Stimulated activated CD4-positive, alpha-beta T cell treated with anti-CD3 and anti-CD28 coated beads, TNF-alpha, amount 100 ng/mL, for 48 hours (primary cell): ENCODE measurements at places on chromosomes 5 and 9.

GRCh38 chr5:96014395-96014794 is 52.7 kb upstream of the ELL2 start:
- DNase-seq = no peak

DNA sequence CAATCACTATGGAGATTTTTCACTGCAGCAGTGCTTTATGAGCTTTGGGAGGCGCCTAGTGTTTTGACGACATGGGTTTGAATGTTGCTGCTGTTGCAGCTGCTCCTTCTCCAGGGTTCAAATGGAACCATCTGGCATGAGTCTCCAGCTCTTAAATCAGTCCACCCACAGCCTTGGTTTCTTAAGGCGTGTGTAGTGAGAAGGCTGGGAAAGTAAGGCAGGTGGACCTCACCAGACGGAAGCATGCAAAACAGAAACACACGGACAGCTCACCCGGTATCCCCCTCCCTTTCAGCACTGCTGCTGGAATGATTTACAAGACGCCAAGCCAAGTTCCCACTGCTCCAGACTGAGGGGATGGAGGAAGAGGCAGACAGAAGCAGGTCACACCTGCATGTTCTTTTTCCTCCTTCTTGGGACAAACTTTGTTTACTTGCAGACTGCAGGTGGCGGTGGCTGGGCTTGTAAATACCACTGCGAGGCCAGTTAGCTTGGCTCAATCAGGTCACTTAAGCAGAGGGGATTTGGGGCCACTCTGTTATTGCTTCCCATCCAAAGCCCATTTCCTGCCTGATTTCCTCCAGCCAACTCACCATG is 47.4 kb downstream of the ADAM19 start:
- no peak for DNase-seq

DNA sequence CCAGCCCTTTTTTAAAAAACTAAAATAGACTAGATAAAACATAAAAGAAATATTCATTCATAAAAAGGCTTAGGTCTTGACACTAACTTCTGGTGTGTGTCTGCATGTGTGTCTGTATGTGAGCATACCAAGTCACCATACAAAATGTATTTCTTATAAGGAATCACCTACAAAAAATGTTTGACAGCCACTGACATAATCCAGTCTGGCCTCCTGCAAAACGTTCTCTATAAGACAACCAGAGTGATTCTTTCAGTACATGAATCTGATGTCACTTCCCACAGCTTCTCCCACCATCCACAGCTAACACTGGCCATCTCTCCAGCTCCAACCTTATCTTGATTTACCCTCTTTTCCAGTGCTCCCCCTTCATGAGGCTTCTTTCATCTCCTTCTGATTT is 192.3 kb downstream of the TLE1 start:
- DNase-seq = no peak

- DNase-seq = peak; percentile 83
These were observed 73.1 kb downstream of the STK10 start for GRCh38 chr5:172114875-172115422.

GRCh38 chr5:33143405-33144123 is 297.2 kb upstream of the TARS1 start:
- DNase-seq = no peak

DNA sequence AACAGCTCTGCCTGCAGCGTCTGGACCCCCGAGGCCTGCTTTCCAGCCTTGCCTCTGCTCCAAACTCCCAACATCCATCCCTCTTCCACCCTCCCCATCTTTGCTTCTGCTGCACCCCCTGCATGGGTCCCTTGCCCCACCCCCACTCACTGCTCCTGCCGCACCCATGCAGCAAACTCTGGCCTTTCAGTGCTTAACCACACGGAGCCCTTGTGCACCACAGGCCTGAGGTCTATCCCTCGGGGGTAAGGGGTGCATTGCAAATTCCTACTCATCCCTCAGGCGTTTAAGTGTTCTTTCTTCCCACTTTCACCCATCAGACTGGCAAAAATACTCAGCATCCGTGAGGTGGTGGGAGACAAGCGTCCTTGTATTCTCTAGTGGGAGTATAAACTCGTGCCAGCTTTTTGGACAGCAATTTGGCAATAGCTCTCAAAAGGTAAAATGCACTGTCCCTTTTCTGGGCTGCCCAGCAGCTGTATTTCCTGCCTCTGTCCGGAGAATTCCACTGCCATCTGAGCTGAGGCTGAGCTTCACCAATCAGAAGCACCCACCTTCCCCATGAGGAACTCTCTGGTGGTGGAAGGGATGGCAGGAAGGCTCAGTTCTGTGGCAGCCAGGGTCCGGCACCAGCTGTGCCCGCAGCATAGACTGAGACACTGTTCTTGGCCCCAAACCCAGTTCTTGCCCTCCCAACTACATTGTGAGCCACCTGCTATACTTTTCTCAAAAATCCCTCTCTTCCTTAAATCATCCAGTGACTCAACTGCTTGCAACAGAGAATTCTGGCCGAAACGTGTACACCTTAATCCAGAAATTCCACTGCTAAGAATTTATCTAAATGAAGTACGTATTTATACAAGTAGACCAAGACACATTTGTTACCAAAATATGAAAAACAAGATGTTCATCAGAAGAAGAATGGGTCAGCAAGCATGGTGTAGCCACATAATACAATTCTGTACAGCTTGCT is 15.0 kb downstream of the PSMB7 start:
- no peak for DNase-seq

DNA sequence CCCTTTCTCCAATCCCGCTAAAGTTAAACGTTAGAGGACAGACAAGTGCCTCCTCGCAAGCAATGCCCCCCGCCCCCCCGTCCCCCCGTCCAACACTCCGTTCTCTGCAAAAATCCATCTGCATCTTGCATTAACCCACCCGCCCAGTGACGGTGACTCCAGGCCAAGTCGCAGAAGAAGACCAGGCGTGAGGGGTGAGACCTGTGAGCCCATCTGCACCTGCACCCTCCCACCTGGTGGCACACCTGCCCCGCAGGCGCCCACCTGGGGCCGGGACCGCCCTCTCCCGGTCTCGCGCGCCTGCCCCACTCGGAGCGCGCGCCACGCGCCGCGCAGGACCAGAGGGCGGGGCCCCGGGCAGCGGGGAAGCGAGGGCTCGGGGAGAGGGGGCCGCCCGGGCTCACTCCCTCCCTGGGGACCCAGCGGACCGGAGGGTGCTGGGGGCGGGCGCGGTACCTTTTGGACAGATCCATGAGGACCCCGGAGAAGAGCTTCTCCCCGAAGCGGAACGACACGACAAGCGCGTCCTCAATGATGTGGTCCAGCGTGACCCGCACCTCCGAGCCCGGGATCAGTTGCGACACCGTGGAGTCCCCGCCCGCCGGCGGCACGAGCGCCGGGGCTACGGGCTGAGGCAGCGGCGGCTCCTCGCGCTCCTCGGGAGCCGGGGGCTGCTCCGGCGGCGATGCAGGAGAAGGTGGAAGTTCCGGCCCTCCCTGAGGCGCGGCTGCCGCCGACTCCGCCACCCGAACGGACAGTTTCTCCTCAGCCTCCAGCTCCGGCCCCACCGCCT is 705 bp downstream of the PWWP2A start:
- DNase-seq = peak; percentile 33

- no peak for DNase-seq
These were observed 199.8 kb upstream of the MVB12B start for GRCh38 chr9:126126807-126127206.

- no peak for DNase-seq
These were observed 50.9 kb downstream of the ANXA2R start for GRCh38 chr5:42989190-42989589.

DNA sequence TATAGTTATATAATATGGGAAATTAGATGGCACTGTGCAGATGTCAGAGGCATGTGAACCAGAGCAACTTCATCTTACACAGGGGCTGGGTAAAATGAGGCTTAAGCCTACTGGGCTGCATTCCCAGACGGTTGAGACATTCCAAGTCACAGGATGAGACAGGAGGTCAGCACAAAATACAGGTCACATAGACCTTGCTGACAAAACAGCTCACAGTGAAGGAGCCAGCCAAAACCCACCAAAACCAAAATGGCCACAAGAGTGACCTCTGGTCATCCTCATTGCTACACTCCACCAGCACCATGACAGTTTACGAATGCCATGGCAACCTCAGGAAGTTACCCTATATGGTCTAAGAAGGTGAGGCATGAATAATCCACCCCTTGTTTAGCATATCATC is 479.4 kb downstream of the TLR4 start:
- DNase-seq = no peak

DNA sequence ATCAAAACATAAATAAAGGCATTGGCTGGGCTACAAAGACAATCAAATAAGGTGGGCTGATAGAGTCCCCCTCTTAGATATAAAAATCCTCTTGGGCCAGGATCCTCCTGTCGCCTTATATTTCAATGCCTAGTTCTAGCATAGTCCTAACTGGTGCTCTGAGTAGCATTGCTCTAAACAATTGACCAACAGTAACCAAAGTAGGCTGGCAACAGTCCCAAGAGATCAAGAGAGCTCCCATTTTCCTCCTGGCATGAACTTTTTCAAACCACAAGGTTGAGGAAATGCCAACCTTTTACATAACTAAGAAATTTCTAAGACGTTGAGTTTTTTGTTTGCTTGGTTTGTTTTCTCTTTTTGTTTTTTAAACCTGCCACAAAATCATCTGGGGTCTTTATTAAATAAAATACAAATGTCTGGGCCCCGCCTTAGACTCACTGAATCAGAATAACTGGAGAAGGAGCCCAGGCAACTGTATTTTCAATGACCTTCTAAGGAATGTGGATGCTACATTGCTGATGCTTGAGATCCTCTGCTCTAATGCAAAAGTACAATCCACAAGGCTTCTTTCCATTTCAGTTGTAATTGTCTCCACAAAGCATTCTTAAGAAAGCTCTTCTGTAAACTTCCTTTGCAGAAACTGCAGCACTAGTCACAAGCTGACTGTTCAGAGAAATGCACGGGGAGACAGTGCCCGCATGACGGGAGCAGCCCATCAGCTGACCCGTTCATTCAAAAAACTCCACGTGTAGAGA is 2.9 kb downstream of the SLC45A2 start:
- no peak for DNase-seq

DNA sequence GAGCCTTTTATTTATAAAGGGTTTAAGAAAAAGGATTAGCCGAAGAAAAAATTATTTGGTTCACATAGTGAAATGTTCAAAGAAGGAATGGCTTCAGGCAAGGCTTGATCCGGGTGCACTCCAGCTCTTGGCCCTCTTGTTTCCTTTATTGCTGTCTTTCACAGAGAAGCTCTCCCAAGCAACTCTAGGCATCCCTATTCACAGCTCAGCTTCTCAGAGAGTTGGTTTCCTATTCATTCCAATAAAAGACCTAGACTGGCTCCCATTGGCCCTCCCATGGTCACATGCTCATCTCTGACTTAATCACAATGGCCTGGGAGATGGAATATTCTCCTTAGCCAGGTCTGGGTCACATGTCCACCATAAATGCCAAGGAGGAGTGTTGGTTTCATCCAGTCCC is 9.4 kb upstream of the FGFR4 start:
- DNase-seq = no peak

GRCh38 chr5:36733183-36733582 is 126.8 kb downstream of the SLC1A3 start:
- DNase-seq = no peak

GRCh38 chr5:7794311-7794710 is 56.6 kb downstream of the CFAP90 start:
- DNase-seq = no peak

DNA sequence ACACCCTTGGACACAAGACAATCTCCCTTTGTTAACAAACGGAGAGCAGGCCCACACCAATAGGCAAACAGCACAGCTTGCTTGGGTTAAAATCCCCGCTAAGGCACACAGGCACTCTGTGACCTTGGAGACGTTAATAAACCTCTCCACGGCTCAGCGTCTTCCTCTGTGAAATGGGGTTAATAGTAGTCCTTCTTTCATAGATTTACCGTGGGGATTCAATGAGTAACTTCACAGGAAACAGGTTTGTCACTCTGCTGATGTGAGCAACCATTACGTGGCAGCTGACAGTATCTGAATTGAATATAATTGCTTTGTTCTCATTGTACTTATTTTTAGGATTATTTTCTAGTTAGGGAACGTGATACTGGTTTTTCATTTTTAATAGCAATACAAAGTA is 65.2 kb upstream of the ADRA1B start:
- DNase-seq = no peak

- DNase-seq = no peak
These were observed 71.0 kb downstream of the PGM5 start for GRCh38 chr9:68427216-68427977.

- DNase-seq = no peak
These were observed 41.2 kb downstream of the MOCS2 start for GRCh38 chr5:53068291-53068836.

- no peak for DNase-seq
These were observed 29.9 kb upstream of the HMHB1 start for GRCh38 chr5:143781993-143782520.

DNA sequence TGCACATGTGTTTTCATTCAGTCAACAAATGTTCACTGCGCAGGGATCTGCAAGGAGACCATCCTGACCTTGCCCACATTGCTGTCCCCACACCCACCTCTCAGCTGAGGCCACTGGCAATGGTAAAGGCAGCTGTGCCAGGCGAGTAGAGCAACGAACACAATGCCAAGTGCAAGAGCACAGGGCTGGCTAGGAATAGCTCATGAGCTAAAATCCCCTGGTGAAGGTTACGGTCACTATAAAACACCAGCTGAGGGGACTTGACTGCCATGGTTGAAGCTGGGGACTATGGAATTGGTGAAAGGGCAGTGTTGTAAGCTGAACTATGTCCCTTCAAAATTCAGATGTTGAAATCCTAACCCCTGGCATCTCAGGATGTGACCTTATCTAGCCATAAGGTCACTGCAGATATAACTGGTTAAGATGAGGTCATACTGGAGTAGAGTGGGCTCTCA is 96.1 kb downstream of the OTULIN start:
- no peak for DNase-seq

DNA sequence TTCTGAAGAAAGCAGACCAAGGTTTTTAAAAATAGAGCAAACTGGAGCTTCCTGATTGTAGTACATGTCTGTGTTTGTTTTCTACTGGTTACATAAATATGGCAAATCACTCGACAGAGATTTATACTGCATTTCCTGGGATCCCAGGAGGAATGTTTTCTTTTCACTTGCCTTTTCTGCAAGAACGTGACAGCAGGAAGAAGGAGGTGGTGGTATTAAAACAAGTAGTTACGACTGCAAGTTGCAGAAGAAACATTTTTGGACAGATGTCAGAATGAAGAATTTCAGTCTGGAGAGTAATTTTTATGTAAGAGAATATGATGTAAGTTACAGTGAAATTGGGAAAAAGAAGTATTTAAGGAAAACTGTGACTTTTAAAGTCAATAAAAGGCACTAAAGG is 253.7 kb upstream of the NFIL3 start:
- DNase-seq = no peak

GRCh38 chr5:89315286-89316100 is 432.5 kb upstream of the MEF2C start:
- DNase-seq = no peak

DNA sequence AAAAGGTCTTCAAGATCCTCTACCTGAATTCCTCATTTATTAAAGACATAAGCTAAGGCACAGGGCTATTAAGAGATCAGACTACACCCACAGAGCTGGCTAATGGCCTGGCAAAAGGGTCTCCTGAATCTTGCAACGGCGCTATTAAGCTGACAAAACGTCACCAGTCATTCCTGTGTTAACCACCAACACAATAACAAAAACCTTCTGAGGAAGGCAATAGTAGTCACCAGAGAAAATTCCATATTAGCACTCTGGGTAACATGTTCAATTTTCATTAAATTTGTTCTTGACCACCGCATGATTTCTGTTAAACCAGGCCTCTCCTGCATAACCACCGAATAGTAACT is 77.0 kb downstream of the GNAQ start:
- no peak for DNase-seq

GRCh38 chr9:128323212-128323730 is 632 bp downstream of the COQ4 start:
- no peak for DNase-seq

- DNase-seq = no peak
These were observed 431.3 kb upstream of the ITGA1 start for GRCh38 chr5:52356311-52356918.

GRCh38 chr9:109953813-109954497 is 174.0 kb downstream of the PALM2AKAP2 start:
- DNase-seq = no peak
